ENCODE measurements at places on chromosomes 12 and 14.

- no peak for DNase-seq
Observed at GRCh38 chr12:12081836-12082497, 11.2 kb downstream of the BCL2L14 start.

DNA sequence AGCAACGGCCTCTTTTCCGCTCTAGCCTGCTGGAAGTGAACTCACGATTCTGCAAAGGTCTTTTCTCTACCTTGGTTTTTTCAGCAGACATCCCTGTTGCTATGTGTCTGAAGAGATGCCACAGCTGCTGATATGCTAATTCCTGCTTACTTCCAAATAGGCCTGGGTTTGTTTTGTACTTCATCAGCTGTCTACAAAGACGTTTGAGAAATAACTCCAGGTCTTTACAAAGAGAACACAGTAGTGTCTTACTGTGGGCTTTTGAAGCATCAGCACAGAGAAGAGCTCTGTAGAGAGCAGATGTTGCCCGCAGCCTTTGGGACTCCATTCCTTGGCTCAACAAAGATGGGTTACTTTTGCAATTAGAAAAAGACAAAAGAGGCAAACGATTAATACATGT, 1366.5 kb downstream of the AACS start:
- DNase-seq = no peak

DNA sequence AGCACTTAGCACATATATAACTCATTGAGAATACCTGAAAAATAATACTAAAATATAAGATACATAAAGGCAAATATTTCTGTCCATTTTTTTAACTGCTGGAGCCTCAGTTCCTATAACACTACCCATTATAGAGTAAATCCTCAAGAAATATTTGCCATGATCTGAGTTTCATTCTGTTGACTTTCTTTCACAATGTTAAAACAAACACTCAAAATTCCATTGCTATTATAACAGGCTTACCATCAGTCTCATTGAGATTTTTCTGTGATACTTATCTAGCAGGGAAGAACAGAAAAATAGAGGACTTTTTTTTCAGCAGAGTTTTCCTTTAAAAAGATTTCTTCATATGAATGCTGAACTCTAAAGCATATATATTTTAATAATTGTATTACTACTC, 24.5 kb downstream of the LMO3 start:
- no peak for DNase-seq

- DNase-seq = no peak
Observed at GRCh38 chr12:51926718-51927117, 19.4 kb downstream of the ACVRL1 start.

DNA sequence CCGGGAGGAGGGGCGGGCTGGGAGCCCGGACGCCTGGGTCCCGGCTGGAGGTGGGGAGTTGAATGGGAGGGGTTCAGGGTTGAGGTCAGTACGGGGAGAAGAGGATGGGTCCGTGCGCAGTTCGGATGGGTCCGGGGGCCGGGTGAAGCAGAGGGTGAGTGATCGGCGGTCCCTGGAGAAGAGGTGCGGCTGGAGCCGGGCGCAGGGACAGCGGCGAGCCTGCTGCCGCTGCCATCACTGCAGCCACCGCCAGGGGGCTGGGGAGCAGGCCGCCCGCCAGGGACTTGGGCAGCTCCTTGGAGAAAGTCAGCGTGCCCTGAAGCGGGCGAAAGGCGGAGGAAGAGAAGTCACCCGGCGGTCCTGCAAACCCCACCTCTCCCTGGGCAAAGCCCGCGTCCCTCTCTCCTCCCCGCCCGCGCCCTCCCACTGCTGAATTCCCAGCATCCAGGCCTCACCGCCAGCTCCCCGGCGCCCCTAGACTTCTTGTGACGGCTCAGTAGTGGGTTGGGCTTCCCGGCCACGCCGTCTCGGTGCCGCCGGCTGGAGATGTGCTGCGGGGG, 6.0 kb upstream of the GPR84 start:
- peak; percentile 85 for DNase-seq

DNA sequence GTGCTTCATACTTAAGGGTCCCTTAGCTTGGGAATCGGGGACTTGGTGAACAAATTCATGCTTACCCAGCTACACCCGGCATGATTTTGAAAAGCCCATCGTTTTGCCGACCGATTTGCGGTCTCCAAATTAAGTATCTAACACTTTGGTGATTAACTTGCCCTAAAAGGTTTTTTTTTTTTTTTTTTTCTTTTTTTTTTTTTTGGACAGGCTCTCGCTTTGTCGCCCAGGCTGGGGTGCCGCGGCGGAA, 843 bp upstream of the HSP90AA1 start:
- no peak for DNase-seq

- no peak for DNase-seq
Observed at GRCh38 chr12:110248096-110248447, 33.0 kb upstream of the ATP2A2 start.

- no peak for DNase-seq
Observed at GRCh38 chr14:100896369-100897060, 7.0 kb downstream of the RTL1 start.

DNA sequence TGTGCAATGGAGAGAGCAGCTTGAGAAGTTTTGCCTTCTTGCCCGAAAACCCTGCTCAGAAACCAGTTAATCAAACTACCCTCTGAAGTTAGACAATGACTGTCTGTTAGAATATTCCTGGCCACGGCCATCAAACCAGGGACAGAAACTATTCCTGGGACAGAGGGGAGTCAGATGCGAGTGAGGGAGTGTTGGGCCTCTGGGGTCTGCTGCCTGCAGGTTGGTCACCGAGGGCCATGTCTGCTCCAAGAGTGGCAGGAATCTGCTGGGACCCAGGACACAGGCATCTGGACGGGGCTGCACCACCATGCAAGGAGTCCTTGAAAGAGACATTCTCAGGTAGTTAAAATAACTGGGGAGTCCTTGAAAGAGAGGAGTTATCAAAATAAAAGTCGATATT, 16.9 kb upstream of the EIF2B2 start:
- no peak for DNase-seq

All from hindlimb muscle (tissue), 1 donor.